Activated naive CD4-positive, alpha-beta T cell treated with anti-CD3 and anti-CD28 coated beads, Interleukin-2, amount 10 ng/mL, durations not matched to agents 7 days and 5 days (primary cell): ENCODE measurements at places on chromosomes 5 and 9.

GRCh38 chr5:150227606-150228273 is 37.9 kb downstream of the SLC6A7 start:
- no peaks in the 10 kb centered on the region for H3K27me3 ChIP-seq
- no peaks in the 10 kb centered on the region for H3K36me3 ChIP-seq
- DNase-seq: no peak

- H3K27me3 ChIP-seq: no peaks in the 10 kb centered on the region
- no peak for DNase-seq
- H3K4me1 ChIP-seq: no peaks in the 10 kb centered on the region
- no peak overlapping the region for H3K27ac ChIP-seq
- no peaks in the 10 kb centered on the region for H3K36me3 ChIP-seq
Measured at GRCh38 chr5:123012321-123012720, 24.2 kb downstream of the PPIC start.

- H3K4me1 ChIP-seq: no peaks in the 10 kb centered on the region
- H3K27ac ChIP-seq: no peak overlapping the region
- DNase-seq: no peak
- H3K27me3 ChIP-seq: no peaks in the 10 kb centered on the region
- H3K4me3 ChIP-seq: no peak overlapping the region
- no peaks in the 10 kb centered on the region for H3K36me3 ChIP-seq
Measured at GRCh38 chr5:110844251-110844650, 105.4 kb downstream of the SLC25A46 start.

DNA sequence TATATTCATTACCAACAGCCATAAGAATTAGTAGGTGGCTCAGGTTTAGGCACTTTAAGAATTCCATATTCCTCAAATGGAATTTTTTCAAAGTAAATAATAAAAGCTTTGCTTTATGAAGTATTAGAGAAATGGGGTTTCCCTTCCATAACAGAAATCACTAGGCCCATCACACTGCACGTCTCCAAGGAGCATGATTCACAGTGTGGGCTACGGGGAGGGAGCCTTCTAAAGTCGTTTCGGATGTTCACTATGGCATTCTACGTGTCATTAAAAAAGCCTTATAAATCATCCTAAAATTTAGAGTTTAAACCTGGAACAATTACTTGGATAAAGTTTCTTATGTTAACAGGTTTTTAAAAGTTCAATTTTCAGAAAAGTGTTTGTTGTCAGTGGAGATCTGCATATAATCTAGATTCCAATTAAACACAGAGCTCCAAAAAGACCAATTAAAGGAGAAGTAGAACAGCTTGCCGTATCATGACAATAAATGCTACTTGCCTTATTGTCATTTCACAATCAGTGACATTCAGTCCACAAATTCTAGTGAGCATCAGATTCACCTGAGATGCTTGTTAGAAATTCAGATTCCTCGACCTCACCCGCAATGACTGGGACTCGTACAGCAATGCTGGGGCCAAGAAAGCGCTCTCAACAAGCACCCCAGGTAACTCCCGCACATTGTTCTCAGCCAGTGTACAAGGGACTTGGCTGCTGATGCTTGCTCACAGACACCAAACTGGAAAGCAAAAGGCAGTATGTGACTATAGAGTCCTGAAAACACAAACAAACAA is 115.7 kb downstream of the NFIB start:
- H3K4me1 ChIP-seq: no peaks in the 10 kb centered on the region
- H3K36me3 ChIP-seq: no peaks in the 10 kb centered on the region
- no peaks in the 10 kb centered on the region for H3K27me3 ChIP-seq
- no peak overlapping the region for H3K4me3 ChIP-seq
- no peak overlapping the region for H3K27ac ChIP-seq
- DNase-seq: no peak

DNA sequence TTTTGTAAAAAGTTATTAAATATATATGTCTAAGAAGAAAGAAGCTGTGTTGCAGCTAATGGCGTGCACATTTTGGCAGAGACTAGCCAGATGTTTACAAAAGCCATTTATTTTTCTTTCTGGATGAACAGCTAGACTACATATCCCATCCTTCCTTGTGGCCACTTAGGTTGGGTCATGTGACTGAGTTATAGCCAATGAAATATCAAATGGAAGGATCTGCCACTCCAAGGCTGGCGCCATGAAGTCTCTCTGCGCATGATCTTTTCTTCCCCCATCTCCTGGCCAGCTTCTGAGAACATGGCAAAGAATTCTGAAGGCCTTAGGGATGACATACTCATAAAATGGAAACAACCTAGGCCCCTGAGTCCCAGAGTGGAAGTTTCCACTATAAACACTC is 244.2 kb upstream of the DAB2 start:
- peaks cover 7% of the 10 kb centered on the region for H3K27me3 ChIP-seq
- H3K27ac ChIP-seq: no peak overlapping the region
- H3K36me3 ChIP-seq: no peaks in the 10 kb centered on the region

DNA sequence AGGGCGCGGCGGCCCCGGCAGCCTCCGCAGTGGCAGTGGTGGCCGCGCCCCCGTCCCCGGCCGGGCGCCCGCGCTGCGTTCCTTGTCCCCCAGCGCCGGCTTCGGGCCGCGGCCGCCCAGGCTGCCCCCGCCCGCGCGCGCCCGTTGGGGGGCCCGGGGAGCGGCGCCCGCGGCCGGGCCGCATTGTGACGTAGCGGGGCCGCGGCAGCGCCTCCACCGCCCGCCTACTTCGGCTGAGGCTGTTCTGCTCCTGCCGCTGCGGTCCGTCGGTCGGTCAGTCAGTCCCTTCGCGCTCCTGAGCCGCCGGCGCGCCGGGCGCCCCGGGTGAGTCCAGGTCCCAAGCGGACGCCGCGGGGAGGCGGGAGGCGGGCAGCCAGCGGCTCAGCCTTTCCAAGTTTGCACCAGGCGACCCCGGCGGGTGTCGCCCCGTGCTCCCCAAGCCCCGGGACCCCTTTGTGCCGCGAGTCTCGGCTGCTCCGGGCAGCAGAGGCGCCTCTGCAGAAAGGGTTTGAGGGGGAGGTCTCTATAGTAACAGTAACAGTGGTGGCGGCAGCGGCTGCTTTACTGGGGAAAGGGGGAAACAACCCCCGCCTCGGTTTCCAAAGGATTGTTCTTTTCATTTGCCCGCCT is at the start of gene SNCAIP:
TSS of gene SNCAIP (plus strand) at position 277 of the 630 bp plus-strand sequence. CDS start 78,898 bp downstream, outside the sequence.
- H3K27ac ChIP-seq: no peak within 1 kb of the TSS
- peaks cover 2% of the 10 kb centered on the region for H3K36me3 ChIP-seq

- H3K27ac ChIP-seq: no peak overlapping the region
- H3K36me3 ChIP-seq: no peaks in the 10 kb centered on the region
- H3K4me3 ChIP-seq: no peak overlapping the region
Measured at GRCh38 chr5:68730220-68730978, 363.4 kb upstream of the SLC30A5 start.

DNA sequence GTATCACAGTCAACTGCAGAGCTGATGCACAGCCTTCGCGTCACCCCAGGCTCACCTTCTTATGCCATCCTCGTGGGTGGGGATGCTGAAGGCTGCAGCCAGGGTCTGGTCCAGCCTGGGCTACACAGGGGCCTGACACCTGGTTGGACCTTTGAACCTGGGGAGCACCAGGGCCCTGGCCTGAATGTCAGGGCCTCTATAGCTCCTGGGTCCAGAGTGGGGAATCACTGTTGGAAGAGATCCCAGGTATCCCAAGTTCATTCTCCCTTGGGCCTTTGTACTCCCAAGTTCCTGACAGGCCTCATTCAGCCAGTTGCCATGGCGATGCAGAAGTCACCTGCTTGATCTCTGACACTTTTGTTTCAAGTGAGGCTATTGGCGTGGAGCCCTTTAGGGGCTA is 43.8 kb downstream of the ZNF618 start:
- H3K27ac ChIP-seq: no peak overlapping the region
- H3K27me3 ChIP-seq: peaks cover 12% of the 10 kb centered on the region
- no peaks in the 10 kb centered on the region for H3K4me1 ChIP-seq
- H3K36me3 ChIP-seq: no peaks in the 10 kb centered on the region
- no peak overlapping the region for H3K4me3 ChIP-seq
- no peak for DNase-seq

DNA sequence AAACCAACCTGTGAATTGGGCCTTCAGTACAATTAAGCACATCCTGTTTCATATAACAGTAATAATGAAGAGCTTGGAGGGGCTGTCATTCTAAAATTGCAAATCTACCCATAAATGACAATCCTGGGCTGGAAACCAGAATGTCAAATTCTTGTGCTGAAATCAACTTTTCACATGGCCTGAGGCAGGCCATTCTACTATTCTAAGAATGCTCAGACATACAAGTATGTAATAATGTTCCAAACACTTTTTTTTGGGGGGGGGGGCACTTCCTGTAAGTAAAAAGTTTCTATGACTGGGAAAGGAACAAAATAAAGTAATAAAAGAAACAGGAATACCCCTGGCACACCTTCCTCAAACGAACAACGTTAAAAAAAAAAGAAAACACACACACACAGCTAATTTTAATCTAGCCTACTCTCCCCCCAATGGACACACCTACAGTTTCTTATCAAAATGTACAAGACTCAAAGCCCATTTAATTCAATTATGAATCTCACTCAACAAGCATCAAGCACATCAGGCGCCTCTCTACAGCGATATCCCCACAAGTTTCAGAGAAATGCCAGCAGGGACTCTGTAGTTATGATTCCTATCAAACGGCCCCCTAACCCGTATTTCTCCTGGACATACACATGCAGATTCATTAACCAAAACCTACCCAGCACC is 1.4 kb downstream of the ETF1 start:
- DNase-seq: no peak
- peaks cover 26% of the 10 kb centered on the region for H3K36me3 ChIP-seq
- peak overlapping the region; percentile 100 for H3K27ac ChIP-seq
- no peaks in the 10 kb centered on the region for H3K27me3 ChIP-seq
- peaks cover 63% of the 10 kb centered on the region for H3K4me1 ChIP-seq
- peak overlapping the region; percentile 99 for H3K4me3 ChIP-seq

DNA sequence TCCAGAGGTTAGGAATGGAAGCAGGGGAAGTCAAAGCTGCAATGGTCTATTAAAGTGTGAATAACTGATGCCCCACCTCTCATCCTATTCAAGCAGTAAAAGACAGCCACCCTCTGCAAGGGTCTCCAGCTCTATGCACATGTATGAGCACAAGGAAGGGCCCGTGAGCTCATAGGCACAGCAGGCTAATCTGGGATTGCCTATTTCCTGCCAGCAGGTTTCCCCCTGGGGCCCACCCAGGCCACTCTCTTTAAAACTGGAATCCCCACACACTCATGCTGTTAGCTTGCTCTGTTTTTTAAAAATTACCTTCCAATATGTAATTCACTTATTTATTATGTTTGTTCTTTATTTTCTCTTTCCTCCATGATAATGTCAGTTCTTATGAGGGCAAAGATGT is 48.7 kb upstream of the ZNF366 start:
- peaks cover 15% of the 10 kb centered on the region for H3K27me3 ChIP-seq
- no peaks in the 10 kb centered on the region for H3K36me3 ChIP-seq
- H3K4me3 ChIP-seq: no peak overlapping the region
- no peak for DNase-seq

DNA sequence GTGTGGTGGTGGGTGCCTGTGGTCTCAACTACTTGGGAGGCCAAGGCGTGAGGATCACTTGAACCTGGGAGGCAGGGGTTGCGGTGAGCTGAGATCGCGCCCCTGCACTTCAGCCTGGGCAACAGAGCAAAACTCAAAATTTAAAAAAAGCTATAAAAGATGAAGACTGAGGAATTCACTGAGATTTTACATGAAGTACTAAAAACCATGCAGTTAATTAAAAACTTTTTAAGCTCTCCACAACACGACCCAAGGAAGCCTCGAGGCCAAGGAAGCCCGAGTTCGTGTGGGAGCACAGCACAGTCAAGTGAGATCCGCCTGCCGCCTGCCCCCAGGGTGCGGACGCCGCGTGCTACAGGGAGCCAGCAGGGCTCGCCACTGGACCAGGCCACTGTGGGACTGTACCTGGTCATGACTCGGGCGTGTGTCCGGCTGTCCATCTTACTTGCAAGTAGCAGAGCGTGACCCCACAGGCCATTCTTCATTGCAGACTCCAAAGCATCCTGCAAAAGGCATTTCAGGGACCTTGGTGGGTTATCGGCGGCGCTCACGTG is 21.2 kb upstream of the INPP5E start:
- no peaks in the 10 kb centered on the region for H3K4me1 ChIP-seq
- no peak for DNase-seq
- no peaks in the 10 kb centered on the region for H3K27me3 ChIP-seq
- H3K4me3 ChIP-seq: no peak overlapping the region
- no peak overlapping the region for H3K27ac ChIP-seq
- peaks cover 61% of the 10 kb centered on the region for H3K36me3 ChIP-seq

GRCh38 chr9:114691046-114691955 is 9.3 kb upstream of the TEX48 start:
- peaks cover 44% of the 10 kb centered on the region for H3K36me3 ChIP-seq
- peak; percentile 82 for DNase-seq
- peak overlapping the region; percentile 96 for H3K27ac ChIP-seq

DNA sequence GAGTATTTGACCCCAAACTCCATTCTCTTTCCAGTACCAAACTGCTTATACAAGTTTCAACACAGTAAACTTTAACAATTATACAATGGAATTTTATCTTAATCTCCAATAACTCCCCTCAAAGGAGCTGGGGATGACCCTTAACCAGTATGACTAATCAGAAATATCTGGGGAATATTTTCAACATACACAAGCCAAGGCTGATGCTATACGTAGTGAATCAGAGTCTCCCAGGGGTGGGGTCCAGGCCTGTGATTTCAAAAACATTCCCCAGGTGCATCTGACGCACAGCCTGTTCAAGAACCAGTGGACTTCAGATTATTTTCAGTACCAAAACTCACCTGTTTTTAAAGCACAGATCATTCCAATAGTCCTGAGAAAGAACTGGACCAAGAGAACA is 11.8 kb upstream of the SEMA5A start:
- H3K4me1 ChIP-seq: no peaks in the 10 kb centered on the region
- no peak for DNase-seq
- no peak overlapping the region for H3K27ac ChIP-seq
- H3K27me3 ChIP-seq: no peaks in the 10 kb centered on the region

DNA sequence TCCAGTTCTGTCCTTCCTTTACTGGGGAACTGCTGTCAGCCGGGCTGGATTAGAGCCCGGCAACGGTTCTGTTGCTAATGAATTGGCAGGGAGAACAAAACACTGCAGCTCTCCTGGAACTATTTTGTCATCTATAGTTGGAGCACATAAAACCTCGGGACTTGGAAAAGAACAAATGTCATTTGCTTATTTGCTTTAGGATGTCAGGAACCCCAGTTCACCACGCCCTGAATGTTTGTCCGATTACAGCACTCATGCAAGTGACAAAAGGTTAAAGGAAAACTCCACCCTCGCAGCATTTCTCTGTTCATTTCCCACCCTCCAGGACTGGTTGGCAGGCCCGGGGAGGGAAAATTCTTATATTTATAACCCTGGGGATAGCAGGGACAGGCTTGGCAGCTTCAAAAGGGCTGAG is 66.4 kb upstream of the PLPP1 start:
- H3K27me3 ChIP-seq: peaks cover 7% of the 10 kb centered on the region
- peak overlapping the region; percentile 68 for H3K4me3 ChIP-seq
